Neural crest cell (in vitro differentiated cells): ENCODE measurements at places on chromosomes 2 and 18. TPM values are rescaled to one million over a fixed set of nuclear protein-coding genes. Genes with fewer than 3 reads are reported as not detected.
A peak's percentile ranks its signal among the peaks of the same experiment; 100 is the strongest.

C2orf78 gene
- total RNA-seq = not detected in 2 replicates

- no peak overlapping the region for H3K4me3 ChIP-seq
- H3K36me3 ChIP-seq = no peaks in the 10 kb centered on the region
- DNase-seq = no peak
- no peak overlapping the region for H3K27ac ChIP-seq
- peaks cover 31% of the 10 kb centered on the region for H3K27me3 ChIP-seq
These were observed 16.8 kb downstream of the CXCR1 start for GRCh38 chr2:218149848-218150440.

GRCh38 chr2:178508646-178509045, 28.4 kb downstream of the PLEKHA3 start:
- H3K27ac ChIP-seq = no peak overlapping the region
- DNase-seq = no peak
- no peaks in the 10 kb centered on the region for H3K27me3 ChIP-seq
- peaks cover 18% of the 10 kb centered on the region for H3K4me1 ChIP-seq

MERTK gene
- total RNA-seq = 3.3 and 4.4 TPM in 2 replicates

- peaks cover 8% of the 10 kb centered on the region for H3K4me1 ChIP-seq
- no peak overlapping the region for H3K4me3 ChIP-seq
- H3K27me3 ChIP-seq = no peaks in the 10 kb centered on the region
- no peak overlapping the region for H3K27ac ChIP-seq
- DNase-seq = no peak
These were observed 19.4 kb downstream of the TMEM178A start for GRCh38 chr2:39685126-39685525.

DNA sequence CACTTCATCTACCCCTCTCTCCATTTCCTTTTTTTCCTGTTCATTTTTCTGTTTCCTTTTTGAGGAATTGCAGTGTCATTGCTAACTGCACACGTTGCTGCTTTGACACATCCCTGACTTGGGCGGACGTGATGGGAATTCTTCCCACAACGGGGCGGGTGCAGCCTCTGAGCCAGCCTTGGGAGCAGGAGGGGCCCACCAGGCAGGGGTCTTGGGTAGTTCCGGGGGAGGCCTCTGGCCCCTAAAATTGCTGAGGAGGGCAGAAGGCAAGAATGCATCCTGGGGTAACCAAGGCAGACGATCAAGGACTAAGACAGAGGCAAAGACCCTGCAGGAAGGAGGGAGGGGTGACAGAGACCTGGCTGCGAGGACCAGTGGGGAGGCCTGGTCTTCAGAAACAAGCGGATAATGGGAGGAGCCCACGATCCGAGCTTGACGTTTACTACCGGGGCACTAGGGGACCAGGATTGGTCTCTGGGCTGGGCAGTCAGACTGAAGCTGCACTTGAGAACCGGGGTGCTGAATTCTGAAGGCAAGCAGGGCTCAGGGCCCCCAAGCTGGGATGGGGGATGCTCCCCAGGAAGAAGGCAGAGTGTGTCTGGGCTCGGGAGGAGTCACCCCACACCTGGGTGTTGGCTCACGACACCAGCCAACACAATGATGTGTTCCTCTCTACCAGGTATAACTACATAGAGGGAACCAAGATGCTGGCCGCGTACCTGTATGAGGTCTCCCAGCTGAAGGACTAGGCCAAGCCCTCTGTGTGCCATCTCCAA, 14.8 kb upstream of the CNDP1 start:
- H3K27ac ChIP-seq = no peak overlapping the region
- H3K27me3 ChIP-seq = no peaks in the 10 kb centered on the region
- DNase-seq = no peak
- H3K4me3 ChIP-seq = no peak overlapping the region

AP1S3 gene
- 4.1 and 5.0 TPM in 2 replicates for total RNA-seq

DNA sequence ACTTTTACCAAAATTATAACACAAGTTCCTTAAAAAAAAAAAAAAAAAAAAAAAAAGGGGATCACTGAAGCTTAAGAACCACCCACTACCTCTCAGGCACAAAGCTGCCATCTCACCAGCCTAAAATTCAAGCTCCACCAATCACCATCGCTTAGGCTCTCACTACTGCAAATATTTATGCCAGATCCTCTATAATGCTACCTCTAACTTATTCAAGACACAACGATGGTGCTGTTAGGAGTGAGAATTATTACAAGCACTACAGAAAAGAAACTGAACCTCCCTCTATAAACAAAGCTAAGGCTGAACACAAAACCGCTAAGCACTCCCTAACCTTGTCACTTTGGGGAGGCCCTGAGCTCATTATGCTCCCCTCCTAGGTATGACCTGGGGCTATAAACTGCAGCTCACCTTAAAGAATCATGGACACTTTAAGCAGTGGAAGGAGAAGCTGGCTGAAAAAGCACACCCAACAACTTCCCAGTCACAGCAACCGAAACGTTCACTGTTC, 3.6 kb downstream of the FZD5 start:
- peaks cover 2% of the 10 kb centered on the region for H3K36me3 ChIP-seq
- no peak overlapping the region for H3K27ac ChIP-seq
- H3K4me1 ChIP-seq = peaks cover 37% of the 10 kb centered on the region
- DNase-seq = no peak
- H3K4me3 ChIP-seq = peak overlapping the region; percentile 64

DNA sequence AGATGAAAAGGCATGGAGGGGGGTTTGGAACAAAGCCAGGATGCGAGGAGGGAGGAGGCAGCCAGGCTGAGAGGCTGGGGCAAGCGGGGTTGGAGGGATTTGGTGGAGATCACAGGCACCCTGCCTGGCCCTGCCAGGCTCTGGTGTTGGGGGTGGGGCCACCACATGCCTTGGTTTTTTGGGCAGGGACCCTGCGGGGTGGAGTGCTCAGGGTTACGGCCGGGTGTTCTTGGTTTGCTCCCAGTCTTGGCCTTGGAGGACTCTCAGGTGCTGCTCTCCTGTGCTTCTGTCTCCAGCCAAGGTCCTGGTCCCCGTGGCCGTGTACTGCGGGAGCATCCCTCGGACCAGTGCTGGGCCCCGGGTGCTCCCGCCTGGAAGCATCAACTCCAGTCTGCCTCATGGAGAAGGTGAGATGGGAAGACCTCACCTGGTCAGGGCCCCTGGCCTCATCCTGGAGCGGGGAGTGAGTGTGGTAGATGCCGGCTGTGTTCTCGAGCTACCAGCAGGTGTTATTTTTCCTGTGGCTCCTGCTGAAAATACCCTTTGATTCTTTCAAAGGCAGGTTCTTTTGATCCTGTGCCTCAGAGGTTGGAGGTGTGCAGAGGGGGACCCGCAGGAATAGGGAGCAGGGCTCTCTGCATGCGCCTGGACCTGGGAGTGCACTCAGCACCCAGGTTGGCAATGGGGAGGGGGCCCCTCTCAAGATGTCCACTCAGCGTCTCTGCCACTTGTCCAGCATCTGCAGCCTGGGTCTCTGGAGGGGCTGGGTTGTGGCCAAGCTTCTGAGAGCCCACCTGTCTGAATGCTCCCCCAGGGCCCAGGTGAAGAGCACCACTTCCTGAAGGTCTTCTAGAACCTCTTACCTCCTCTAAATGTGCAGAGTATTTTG, 17.0 kb downstream of the TOGARAM2 start:
- no peak overlapping the region for H3K4me3 ChIP-seq
- H3K36me3 ChIP-seq = no peaks in the 10 kb centered on the region
- no peak overlapping the region for H3K27ac ChIP-seq
- peaks cover 3% of the 10 kb centered on the region for H3K27me3 ChIP-seq
- H3K4me1 ChIP-seq = peaks cover 4% of the 10 kb centered on the region
- DNase-seq = no peak

- H3K27ac ChIP-seq = peak overlapping the region; percentile 70
- no peaks in the 10 kb centered on the region for H3K36me3 ChIP-seq
- H3K4me3 ChIP-seq = no peak overlapping the region
- peak; percentile 23 for DNase-seq
These were observed 98.7 kb downstream of the COL6A3 start for GRCh38 chr2:237315170-237315828.

- H3K4me3 ChIP-seq = no peak overlapping the region
- H3K27me3 ChIP-seq = no peaks in the 10 kb centered on the region
- H3K27ac ChIP-seq = no peak overlapping the region
- H3K36me3 ChIP-seq = no peaks in the 10 kb centered on the region
- H3K4me1 ChIP-seq = peaks cover 20% of the 10 kb centered on the region
These were observed 299.8 kb downstream of the TCF4 start for GRCh38 chr18:55287935-55288868.

DNA sequence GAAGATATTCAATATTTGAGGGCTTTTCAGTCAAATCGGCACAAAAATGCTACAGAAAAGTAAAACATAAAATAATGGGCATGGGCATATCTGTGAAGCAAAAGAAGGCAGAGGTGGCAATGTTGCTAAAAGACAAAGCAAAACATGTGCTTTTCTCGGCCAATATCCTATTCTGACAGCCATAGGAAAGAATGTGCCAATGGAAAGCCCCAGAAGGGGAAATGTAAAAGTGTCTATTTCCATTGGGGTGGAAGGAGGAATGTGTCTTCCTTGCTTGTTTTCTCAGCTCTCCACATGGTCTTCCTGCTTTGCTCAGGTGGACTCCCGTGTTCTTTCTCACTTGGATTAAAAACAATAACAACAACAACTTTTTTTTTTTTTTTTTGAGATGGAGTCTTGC, 13.7 kb upstream of the PER2 start:
- no peak overlapping the region for H3K4me3 ChIP-seq
- H3K27ac ChIP-seq = no peak overlapping the region
- H3K27me3 ChIP-seq = no peaks in the 10 kb centered on the region
- peaks cover 6% of the 10 kb centered on the region for H3K4me1 ChIP-seq
